ENCODE measurements at places on chromosomes 16 and 17. TPM values are rescaled to one million over a fixed set of nuclear protein-coding genes. Genes with fewer than 3 reads are reported as not detected.

Gene KRT32
- polyA plus RNA-seq: not detected

Gene MAPT
- polyA plus RNA-seq: not detected

Gene SLC5A10
- polyA plus RNA-seq: 0.05 TPM

Gene DUSP3
- polyA plus RNA-seq: 4.6 TPM

Gene CPHXL2
- not detected for polyA plus RNA-seq

Gene SULT1A4
- not detected for polyA plus RNA-seq

Gene MYOCD
- not detected for polyA plus RNA-seq

Gene PMP22
- polyA plus RNA-seq: not detected
